ENCODE measurements at places on chromosomes 7 and 10.

DNA sequence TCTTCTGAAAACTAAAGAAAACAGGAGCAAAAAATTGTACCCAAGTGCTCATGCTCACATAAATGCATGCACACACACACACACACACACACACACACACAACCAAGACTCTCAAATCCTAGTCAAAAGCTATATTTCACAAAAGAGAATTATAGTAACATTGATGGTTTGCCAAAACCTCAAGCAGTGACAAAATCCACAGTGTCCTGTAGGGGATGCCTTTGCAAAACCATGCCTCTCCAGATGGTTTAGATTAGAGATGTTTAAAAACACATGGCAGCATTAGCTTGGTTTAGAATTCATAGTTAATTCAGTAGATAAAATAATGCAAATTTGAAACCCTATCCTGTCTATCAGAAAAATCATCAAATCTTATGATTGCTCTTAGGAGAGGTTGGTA lies 232.2 kb downstream of the DYNC1I1 start:
- DNase-seq, result no peak

- DNase-seq, result no peak
Observed at GRCh38 chr7:107661865-107662379, 1.3 kb downstream of the SLC26A4 start.

DNA sequence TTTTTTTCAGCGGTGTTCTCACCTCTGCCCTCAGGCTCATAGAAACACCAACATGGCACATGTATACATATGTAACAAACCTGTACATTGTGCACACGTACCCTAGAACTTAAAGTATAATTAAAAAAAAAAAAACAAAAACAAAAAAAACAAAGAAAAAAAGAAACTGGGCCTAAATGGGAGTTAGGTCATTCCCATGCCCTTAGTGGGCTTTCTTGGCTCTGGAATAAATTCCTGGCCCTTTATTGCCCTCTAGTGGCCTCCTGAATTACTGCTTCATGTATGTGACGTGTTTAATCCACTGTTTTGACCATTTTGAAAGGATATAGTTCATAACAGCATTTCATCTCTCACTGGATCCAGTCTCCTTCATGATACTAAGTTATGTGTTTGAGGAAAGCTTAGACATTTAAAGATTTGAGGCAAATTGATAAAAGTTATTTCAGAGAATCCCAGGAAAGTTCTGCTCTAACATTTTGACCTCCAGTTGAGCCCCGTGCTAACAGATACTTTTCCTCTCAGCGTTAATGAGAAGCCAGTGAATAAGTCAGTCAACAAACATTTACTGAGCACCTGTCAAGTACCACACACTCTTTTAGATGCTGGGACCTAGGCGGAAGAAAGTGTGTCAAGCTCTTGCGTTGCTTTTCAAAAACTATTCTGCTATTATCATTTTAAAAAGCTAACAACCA lies 54.7 kb upstream of the SYPL1 start:
- no peak for DNase-seq

DNA sequence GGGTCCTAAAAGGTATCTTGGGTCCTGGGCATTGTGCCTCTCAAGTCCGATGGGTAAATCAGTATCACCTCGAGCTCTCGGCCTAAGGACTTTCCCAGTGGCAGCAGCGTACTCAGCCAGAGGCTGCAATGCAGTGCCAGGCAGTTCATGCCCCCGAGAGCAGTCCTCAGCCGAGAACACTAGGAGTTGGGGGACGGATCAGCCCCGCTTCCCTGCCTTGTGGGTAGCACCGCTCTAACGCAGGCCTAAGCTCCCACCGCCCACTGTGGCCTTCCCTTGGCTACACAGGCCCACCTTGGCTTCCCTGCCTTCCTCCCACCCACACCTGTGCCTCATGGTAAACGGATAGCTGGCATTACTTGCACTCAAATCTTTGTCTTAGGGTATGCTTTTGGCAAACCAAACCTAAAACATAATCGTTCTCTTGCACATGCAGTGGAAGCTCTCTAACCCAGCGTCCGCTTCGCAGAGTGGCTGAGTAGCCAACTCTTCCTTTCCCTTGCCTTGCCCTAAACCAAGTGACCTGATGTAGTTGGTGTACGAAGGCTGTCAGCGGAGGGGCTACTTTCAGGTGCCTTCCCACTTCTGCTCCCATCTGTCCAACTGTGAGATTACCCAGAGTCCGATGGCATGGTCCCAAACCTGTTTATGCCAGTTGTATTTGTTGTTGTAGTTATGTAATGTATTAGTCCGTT lies 73.2 kb upstream of the CHST15 start:
- no peak for DNase-seq

GRCh38 chr10:22589851-22590514 lies 124.4 kb downstream of the PIP4K2A start:
- DNase-seq, result no peak

DNA sequence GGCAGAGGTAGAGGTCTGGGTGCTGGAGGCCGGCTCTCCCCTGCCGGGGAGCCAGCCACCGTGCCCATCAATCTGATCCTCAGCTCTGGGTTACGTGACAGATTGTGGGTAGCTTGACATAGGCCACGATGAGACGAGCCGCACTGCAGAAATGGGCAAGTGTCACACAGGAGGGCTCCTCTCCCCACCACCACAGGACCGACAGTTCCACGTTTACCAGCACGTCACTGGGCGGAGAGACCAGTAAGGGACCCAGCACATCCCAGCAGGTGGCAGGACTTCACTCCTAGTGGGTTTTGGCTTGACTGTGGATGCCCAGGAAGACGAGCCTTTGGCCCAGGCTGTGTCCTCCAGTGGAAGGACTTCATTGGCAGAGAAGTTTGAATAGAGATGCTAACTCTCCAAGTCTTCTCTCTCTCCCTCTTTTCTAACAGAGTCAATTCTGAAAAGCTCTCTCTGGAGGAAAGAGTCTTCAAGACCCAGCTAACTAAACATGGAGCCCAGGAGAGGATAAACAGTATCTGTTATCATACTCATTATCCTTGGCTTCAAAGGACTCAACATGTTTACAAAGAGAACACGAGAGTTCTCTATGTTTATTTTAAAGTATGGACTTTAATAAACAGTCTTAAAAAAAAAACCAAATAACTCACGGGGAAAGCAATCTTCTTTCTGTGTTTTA lies 129.3 kb upstream of the JCAD start:
- DNase-seq, result no peak

All from activated CD4-positive, alpha-beta T cell treated with anti-CD3 and anti-CD28 coated beads, Interleukin-2, amount 50 U/mL, for 24 hours (primary cell).